Astrocyte of the spinal cord (primary cell): ENCODE measurements at places on chromosomes 7 and 10.

- no peak for DNase-seq
These were observed 64.2 kb upstream of the CAPZA2 start for GRCh38 chr7:116798232-116798631.

DNA sequence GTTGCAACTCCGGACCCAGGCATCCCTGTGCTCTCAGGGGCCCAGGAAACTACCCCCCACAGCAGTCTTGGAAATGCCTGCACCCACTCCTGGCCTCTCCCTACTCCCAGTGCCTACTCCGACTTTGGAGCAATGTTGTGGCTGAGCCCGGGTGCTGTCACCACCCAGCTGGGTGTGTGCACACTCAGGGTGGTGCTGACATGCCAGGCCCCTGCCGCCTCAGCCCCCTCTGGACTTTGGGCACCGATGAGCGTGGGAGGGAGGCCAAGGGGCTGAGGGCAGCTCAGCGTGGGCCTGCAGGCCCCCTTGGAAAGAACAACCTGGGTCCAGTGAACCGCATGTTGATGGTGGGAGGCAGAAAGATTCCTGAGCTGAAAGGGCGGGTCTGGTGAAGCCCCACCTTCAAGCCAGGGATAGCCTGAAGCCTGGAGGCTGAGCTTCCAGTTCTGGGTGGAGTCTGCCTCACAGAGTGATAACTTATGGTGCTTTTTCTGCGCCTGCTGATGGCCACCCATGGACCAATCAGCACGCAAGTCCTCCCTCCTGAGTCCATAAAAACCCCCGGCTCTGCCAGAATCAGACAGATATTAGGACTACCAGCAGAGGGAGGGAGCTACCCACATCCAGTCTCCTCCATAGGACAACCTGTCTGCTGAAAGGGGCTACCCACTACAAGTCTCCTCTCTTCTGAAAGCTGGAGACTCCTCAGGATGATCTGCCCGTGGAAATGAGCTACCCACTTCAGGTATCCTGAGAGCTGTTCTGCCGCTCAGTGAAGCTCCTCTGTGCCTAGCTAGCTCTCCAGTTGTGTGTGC is 380.4 kb upstream of the SORCS1 start:
- no peak for DNase-seq

DNA sequence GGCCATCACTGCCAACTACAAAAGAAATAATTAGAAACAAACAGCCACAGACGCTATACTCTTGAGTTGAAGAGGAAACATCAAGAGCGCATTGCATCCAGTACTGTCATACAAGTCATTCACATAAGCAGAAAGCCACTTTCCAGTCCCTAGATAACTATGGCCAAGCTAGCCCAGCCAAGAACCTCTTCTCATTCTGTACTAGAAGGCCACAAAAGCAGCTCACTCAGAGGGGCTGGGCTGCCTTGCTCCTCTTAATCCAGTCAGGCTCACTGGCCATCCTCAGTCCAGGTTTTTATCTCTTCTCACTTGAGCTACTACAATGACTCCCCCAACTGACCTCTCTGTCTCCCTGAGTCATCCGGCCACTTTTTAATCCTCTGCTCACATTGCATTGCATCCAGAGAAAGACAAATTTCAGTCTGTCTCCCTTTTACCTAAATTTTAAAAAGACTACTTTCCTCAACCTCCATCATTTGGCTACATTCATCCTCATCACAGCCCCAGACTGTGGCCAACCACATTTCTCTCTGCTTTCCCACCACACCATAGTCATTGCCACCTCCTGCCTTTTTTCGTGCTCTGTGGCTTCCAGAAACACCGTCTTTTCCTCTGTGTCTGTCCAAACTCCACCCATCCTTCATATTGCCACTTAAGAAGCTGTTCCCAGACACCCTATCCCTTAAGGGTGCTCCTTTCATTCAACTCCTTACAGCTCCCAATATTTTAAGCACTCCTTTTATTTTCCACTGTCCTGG is 25.0 kb downstream of the PPP1R3C start:
- DNase-seq: peak; percentile 37

DNA sequence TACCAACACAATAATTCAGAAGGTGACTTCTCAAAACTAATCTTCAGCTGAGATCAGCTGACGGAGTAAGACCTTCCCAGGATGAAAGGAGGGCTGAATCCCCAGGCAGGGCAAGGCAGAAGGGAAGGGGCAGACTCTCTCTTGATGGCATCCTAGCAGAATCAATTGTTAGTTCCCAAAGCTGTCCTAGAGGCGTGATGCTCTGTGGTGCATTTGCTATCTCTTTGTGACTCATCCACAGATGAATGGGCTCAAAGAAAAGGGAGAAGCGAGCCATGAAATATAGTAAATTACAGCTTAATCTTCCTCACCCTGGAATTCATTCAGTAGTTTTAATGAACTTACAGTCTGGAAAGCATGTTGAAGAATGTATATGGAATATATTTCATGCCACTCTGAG is 37.2 kb downstream of the PDE1C start:
- no peak for DNase-seq

- no peak for DNase-seq
These were observed 33.3 kb upstream of the SUN1 start for GRCh38 chr7:798921-799470.

DNA sequence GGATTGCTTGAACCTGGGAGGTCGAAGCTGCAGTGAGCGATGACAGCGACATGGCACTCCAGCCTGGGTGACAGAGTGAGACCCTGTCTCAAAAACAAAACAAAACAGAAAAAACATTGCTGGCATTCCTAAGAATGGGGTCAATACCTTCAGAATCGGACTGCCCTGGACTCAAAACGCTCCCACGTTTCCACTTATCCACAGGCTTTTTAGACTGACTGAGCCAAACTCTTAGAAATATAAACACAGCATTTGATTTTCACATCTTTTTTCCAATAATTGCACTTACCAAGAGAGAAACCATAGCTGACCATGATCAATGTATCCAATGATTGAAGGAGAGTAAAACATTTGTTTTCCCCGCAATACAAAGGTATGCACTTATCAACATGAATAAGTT is 59.5 kb upstream of the CUX1 start:
- no peak for DNase-seq

DNA sequence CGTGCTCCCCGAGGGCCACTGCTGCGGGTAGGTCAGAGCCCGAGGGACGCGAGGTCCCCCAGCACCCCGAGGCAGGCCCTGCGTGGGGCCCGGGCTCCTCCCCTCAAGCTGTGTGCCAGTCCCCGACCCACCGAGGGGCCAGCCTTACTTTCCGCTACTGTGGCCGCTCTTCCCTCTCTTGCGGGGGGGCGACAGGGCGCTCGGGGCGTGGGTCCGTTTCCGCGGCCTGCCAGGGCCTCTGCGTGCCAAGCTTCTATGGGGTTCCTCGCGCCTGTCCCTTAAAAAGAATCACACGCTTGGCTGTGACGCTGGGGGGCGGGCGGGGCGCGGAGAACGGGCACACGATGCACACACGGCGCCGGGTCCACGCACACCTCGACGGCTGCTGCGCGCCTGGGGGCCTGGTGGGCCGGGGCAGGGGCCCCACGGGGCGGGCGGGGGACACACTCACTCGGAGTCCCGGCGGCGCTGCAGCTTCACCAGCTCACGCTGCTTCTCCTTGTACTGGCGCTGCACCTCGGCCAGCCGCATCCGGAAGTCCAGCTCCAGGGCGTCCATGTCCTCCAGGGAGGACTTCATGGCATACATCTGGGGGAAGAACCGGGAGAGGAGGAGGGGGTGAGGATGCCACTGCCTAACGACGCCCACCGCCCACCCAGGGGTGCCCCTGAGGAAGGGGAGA is 62.0 kb downstream of the TNRC18 start:
- DNase-seq: no peak

DNA sequence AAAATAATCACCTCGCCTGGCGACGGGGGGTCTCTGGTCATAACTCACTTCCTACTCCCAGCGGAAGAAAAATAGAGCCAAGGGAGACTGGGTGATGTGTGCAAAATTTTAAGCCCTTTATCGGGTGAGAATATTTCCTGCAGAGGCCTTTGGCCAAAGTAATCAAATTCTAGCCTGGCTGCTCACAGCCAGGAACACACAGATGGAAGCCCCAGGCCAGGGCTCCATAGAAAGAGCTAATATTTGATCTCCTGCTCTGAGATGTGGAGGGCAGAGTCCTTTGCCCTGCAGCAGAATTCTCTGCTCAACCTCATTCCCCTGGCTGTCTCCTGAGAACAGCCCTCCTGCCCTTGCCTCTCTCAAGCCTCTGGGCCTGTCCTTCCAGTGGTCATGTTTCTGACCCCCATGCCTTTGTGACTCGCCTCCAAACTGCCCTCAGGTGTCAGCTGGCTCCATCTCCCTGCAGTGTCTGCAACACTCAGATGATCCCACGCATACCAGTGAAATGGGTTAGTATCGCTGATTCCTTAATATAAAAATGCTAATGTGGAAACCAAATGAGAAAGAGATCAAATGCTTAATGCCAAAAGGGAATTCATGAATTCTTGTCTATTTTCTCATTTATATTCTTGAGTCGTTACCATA is 34.5 kb downstream of the FRMD4A start:
- peak; percentile 37 for DNase-seq

GRCh38 chr10:84256510-84257342 is 11.9 kb downstream of the RGR start:
- DNase-seq: peak; percentile 42

DNA sequence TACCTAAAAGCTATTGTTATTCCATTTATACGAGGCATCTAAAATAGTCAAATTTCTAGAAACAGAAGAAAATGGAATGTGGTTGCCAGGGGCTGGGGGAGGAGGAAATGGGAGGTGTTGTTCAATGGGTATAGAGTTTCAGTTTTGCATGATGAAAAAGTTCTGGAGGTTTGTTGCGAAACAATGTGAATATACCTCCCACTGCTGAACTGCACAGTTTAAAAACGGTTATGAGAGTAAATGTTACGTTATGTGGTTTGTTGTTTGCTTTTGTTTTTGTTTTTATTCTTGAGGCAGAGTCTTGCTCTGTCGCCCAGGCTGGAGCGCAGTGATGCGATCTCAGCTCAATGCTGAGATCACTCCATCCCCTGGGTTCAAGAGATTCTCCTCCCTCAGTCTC is 64.9 kb upstream of the NRBF2 start:
- no peak for DNase-seq

- no peak for DNase-seq
These were observed 214.4 kb downstream of the CACNA2D1 start for GRCh38 chr7:82229164-82229563.

GRCh38 chr7:133395551-133395950 is 142.7 kb downstream of the EXOC4 start:
- DNase-seq: no peak

DNA sequence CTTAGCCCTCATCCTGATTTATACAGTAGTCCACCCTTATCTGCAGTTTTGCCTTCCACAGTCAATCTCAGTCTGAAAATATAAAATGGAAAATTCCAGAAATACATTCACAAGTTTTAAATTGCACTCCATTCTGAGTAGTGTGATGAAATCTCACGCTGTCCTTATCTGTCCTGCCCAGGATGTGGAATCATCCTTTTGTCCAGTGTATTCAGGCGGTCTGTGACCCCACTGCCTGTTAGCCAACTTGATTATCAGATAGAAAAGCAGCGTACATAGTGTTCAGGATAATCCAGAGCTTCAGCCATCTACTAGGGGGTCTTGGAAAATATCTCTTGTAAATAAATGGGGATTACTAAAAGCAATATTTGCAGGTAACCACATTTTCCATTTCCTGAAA is 146.3 kb downstream of the MALRD1 start:
- DNase-seq: no peak

DNA sequence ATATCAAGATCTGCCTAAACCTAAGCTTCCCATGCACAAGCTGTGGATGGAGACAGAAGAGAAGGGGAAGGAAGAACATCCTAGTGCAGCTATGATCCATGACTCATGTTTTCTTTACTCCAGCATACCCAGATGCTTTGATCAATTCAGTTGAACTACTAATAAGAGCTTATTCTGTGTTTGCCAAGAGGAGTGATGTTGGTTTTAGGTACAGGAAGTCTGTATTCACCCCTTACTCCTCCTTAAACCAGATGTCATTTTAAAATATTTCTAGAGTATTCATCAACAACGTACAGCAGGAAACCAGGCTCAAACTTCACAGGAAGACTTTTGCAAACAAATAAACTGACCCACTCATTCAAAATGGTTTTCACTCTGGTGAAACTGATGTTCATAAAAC is 29.2 kb downstream of the PANK1 start:
- peak; percentile 50 for DNase-seq

DNA sequence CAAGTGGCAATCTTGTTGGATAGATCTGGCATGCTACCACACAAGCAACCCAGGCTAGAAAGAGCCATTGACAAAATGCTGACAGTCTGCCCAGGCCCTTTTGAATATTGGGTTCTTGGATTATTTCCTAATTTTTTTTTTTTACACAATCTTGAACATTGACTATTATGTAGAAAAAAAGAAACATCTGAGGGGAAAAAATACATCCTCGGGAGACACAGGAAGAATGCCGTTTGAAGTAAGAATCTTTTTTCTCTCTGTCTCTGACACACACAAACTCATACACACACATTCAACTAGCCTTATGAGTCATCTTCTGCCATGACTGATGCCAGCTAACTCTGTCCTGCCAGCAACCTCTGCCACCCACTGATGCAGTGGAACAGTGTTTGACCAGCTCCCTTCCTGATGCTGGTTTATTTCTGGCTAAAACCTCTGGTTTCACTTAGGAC is 47.2 kb downstream of the SORBS1 start:
- DNase-seq: peak; percentile 68

DNA sequence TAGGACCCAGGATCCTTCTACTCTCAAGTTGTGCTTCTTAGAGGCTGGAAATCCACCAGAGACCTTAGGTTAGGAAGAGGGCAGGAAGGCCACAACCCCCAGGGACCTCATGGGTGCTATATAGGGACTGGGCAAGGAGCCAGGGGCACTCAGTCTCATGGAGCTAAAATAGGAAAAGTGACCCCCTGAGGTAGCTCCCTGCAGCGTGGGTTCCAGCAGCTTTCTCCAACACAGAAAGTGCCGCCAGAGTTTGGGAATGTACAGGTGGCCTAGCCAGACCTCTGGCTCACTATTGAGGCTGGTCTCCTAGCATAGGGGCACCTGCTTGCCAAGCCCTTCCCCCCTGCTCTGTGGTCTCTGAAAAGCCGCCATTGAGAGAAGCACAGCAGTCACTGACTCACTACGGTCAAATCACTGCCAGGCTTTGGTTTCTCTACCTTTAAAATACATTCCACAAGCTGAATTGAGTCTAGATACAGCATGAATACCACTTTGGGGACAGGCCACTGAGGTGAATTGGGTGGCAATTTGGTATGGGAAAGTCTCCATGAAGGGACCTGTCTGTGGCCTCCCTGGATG is 333.2 kb upstream of the PODXL start:
- DNase-seq: peak; percentile 56

GRCh38 chr7:83267141-83267631 is 104.5 kb upstream of the PCLO start:
- DNase-seq: peak; percentile 35

DNA sequence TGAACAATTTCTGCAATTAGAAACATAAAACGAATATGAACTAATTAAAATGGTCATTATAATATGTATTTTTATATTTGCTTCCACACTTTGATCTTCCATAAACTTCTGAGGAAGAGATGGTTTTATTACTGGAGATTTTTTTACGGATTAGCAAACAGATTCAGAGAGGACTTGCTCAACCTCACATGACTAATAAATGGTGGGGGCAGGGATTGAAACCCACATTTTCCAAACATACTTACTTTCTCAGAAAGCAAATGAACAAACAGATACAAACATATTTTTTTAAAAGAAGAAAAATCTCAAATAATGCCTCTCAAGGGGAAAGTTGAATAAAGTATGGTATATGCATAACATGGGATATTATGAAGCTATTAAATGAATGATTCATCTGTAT is 18.3 kb downstream of the ANKMY2 start:
- no peak for DNase-seq
